ENCODE measurements at places on chromosomes 2 and 18.

DNA sequence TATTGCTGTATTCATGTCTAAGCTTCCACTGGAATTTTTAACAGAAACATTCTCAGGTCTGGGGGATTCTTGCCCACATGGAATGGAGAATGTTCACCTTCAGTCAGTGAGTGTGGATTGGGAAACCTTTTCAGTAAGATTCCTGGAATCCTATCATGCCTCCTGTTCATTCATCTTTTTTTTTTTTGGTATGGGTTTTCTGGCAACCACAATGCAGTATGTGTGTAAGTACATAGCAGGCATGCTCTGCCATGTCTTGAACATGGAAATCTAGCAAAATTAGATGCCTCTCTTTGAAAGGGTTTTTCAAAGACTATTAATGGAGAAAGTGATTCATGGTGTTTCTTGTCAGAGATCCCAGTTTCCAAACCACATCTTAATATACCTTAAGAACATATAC lies 176.5 kb downstream of the LTBP1 start:
- no peak for DNase-seq

DNA sequence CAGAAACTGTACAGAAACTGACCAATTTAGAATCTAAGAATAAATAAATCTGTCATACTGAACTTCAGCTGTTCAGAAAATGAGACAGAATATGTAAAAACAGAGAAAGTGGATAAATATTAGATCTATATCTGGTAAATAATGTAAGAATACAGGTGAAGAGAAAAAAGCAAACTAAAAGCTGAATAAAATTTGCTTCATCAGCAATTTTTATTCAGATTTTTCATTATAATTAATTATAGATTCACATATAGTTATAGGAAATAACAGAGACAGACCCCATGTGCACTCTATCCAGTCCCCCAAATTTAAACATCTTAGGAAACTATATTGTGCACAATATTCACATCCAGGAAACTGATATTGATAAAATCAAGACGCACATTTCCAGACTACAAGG lies 299.2 kb downstream of the EXOC6B start:
- no peak for DNase-seq

DNA sequence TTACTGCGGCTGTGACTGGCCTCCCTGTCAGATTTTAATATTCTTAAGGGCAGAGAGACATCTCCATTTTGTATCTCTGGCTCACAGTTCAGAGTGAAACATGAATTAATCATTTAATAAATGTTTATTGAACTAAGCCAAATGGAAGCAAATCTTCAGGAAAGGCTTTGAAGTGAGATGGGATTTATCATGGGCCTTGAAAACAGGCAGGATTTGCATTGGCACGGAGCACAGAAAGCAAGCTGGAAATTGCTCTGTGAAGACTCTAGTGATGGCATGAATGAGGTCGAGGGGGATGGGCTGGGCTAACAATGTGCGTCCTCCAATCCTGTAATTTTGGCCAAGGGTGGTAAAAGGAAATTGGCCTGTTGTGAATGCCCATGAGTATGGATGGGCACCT lies 369.8 kb upstream of the SOX11 start:
- DNase-seq, result no peak

- no peak for DNase-seq
Observed at GRCh38 chr2:231928901-231929725, 2.9 kb upstream of the NPPC start.

DNA sequence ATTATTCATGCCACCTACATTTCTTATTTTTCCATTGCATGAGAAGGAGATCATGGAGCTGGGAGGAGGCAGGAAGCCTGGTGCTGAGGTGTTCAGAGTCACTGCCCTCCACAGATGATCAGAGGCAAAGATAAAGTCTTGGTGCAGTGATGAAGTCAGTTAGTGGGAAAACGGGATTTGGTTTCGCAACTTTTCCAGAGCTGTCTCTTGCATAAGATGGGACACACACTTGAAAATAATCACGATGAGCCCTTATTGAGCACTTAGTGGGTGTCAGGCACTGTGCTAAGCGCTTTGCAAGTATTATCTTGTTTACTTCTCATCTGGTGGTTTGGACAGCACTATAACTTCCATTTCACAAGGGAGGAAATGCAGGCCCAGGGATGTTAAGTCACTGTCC lies 222.1 kb upstream of the SMAD2 start:
- DNase-seq, result no peak

DNA sequence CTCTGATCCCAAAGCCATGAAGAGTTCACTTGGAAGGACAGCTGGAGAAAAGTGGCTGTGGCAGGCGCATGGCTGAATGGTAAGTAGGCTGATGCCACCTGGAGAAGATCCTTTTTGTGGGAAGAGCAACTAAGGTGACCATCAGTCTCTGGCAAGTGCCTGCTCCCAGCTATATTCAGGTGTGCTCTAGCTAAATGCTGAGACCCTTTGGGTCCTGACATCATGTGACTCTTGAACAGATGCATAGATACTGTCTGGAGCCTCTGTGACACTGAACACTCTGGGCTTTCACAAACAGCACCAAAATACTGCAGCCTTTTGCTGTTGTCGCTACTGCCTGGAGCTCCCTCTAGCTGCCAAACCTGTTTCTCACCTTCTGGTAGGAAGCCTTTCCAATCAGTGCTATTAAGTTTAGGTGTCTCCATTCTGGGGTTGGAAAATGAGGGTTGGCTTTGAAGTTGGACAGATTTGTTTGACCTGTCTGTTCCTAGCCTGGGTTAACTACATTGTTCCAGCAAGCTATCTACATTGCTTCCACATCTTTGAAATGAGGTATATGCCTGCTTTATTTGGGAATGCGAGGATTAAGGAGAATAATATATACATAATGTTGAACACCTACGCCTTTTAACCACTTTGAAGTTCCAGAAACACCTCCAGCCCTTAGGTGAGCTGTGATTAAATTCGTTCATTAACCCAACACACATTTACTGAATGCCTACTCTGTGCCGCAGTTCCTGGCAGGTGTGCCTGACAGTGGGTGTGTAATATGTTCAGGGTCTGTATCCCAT lies 3.1 kb downstream of the EGR4 start:
- no peak for DNase-seq

GRCh38 chr2:215863687-215864086 lies 149.7 kb downstream of the MREG start:
- DNase-seq, result no peak

- no peak for DNase-seq
Observed at GRCh38 chr2:234146087-234146826, 95.8 kb downstream of the SPP2 start.

GRCh38 chr2:43230951-43231827 lies 4.8 kb upstream of the ZFP36L2 start:
- DNase-seq, result no peak

DNA sequence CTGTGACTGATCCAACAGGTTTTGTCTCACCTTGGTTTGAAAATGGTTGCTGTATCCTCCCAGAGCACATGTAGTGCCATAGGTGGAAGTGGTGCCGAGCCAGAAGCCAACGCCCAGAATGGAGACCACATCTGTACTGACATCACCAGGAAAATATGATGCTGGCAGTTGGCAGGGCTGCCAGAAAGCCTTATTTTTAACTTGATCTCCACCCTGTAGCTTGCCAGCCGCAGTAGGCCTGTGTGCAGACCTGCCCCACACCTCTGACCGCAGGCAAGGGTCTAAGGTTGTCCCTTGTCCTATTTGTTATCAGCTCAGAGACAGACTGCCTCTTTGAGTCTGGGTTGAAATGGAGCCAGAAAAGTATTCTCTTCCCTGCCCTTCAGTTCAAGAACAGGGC lies 123.5 kb upstream of the EML6 start:
- DNase-seq, result no peak

DNA sequence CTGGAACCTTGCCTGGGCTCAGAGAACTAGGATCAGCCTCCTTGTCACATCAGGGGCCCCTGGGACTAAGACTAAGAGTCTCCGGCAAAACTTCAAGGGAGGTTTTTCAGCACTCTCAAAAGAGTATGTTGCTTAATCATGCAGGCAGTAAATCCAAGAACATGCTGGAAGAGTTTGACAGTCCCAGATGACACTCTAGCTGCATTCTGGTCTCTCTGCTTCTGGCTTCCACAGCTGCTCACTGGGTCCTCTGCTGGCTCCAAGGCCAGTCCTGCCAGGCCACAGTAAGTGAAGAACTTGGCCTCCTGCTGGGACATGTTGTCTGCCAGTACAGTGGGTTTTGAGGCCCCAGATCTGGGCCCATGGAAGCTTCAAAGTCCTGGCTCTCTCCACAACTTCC lies 45.2 kb upstream of the IL1RL1 start:
- DNase-seq, result no peak

DNA sequence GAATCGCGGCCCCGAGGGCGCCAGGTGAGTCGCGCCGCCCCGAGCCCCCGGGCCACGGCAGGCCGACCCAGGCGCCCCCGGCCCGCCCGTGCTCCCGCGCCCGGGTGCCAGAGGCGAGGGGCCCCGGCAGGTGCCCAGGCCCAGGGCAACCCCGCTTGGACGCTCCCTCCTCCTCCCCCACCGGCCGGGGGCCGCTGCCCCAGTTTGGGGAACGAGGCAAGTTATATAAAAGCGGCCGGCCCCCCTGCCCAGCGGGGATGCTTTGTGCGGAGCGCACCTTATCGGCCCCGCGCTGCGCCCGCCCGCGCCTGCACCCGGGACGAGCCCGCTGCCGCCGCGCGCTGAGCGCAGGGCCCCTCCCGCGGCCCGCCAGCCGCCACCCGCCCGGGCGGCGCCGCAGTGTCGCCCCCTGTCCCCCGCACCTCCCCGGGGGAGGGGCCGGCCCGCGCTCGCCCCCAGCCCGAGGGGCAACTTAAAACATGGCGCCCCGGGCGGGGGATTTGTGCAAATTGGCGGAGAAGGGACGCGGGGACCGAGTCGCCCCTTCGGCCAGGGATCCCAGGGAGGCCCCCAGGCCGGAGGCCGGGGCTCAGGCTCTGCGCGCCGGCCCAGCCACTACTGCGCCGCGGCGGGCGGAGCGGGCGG lies 639 bp downstream of the EPB41L3 start:
- DNase-seq, result no peak

DNA sequence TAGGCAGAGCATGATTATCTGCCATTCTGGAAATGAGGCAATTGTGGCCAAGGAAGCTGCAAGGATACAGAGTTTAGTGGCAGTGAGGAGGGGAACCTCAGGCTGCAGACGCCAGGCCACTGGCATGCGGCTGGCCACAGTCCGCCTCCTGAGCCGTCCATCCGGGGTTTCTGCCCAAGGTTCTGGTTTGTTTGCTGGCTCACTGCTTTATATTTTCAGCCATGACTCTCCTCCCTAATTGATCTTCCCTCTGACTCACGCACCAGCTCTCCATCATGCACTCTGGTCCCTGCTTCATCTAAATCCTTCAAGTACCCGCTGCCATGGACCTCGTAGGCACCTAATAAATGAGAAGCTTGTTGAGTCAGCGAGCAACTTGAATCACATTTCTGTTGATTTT lies 107.8 kb upstream of the REV1 start:
- DNase-seq, result no peak

- DNase-seq, result no peak
Observed at GRCh38 chr2:57979158-57979557, 67.4 kb upstream of the VRK2 start.

- peak; percentile 3 for DNase-seq
Observed at GRCh38 chr2:225274751-225275150, 124.8 kb upstream of the NYAP2 start.

DNA sequence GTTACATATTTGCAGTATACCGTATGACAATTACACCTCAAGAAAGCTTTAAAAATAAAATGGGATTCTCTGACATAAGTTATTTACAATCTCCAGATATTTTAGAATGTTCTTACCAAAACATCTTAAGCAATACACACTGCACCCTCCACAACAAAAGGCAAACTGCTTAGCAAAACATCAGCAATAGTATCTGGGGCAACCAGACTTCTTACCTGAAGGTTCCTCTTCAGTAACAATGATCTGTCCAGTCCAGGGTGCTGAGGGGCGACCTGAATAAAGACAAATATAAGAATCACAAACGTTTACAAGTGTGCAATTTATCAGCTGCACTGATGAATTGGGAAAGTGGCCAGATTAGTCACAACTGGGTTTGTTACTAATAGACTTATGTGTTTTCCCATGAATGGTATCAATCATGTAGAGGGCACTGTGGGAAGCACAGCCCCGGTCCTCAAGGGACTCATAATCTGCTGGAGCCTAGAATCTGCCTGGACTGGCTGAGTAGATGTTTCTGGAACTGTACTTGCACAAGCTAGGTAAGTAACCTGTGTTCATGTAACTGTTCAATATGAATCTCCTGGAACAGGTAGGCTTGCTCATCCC lies 70.7 kb downstream of the MYOM1 start:
- DNase-seq, result peak; percentile 0

DNA sequence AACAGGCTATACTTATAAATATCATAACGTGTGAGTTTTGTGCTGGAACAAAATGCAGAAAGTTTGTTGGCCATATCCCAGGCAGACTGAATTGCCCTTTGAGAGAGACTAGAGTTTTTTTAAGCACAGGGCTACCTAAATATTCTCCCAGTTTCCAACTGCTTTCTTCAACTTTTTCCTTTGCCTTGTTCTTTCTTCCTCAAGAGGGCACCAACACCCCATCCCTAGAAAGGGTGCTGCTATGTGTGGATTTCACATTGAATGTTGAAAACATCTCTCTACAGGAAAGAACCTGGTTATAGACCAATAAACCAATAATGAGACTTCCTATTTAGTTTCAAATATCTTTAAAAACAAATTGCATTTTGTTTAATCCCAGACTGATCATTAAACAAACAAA lies 87.9 kb downstream of the ICOS start:
- DNase-seq, result no peak

GRCh38 chr2:235026649-235027557 lies 75.1 kb downstream of the SH3BP4 start:
- no peak for DNase-seq

- no peak for DNase-seq
Observed at GRCh38 chr18:40108596-40108995, 1846.4 kb upstream of the PIK3C3 start.

DNA sequence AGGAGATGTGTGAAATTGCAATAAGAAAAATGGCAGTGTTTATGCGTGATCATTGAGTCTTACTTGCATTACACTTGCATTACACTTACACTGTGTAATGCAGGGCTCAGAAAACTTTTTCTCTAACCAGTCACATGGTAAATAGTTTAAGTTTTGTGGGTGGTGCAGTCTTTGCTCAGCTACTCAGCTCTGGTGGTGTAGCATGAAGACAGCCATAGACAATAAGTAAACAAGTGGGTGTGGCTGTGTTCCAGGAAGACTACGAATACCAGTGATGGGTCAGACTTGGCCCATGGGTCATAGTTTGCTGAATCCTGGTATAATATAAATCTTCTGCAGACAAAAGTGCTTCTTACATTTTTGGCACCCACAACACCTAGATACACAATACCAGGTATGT lies 115.6 kb upstream of the CYP1B1 start:
- no peak for DNase-seq

GRCh38 chr2:1238598-1239138 lies 174.6 kb upstream of the TPO start:
- DNase-seq, result no peak

GRCh38 chr2:8189316-8189715 lies 492.5 kb upstream of the ID2 start:
- DNase-seq, result no peak

GRCh38 chr18:78549971-78550370 lies 429.6 kb upstream of the SALL3 start:
- no peak for DNase-seq

DNA sequence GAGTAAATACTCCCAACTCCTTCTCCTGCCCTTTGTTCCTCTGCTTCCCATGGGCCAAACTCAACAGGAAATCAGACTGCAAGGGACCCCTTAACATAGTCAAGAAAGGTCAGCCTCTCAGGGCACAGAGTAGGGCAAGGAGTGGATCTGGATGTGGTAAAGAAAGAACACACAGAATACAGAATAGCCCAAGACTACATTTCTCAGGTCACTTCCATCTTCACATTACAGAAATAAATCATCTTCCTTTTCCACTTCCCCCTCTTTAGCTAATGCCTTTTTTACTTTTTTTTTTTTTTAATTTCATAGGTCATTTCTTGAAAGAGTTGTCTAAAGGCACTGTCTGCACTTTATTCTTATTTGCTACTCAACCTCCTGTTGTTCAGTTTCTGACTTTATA lies 558.3 kb downstream of the TNS1 start:
- no peak for DNase-seq

All from NCI-H1930 (cell line).